ENCODE measurements at places on chromosomes 12 and 14.

- no peak for DNase-seq
Observed at GRCh38 chr12:108752387-108752786, 21.1 kb upstream of the CORO1C start.

DNA sequence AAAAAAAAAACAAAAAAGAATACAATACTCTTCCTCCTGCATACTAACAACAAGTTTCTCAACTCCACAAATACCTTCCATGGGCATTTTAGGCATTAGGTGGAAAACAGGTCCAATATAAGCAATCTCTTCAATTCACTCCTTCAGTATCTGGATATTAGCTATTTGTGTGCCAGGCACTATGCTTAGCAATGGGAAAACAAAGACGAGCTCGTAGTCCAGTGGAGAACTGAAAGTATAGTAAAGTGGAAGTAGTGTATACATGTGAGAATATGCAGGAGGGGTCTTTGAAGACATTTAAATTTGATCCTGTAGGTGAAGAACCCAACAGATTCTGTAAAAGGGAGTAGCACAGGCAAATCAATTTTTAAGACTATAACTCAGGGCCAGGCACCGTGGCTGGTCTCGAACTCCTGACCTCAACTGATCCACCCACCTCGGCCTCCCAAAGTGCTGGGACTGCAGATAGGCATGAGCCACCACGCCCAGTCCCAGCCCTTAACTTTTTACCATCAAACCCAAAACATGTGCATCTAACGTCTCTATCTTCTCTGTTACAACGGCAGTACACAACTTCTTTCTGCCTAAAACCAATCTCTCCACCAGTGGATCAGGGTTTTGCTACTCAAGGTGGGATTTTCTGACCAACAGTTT is 10.6 kb downstream of the HECTD1 start:
- DNase-seq: peak; percentile 74

GRCh38 chr12:97300891-97301290 is 161.7 kb upstream of the RMST start:
- DNase-seq: no peak

DNA sequence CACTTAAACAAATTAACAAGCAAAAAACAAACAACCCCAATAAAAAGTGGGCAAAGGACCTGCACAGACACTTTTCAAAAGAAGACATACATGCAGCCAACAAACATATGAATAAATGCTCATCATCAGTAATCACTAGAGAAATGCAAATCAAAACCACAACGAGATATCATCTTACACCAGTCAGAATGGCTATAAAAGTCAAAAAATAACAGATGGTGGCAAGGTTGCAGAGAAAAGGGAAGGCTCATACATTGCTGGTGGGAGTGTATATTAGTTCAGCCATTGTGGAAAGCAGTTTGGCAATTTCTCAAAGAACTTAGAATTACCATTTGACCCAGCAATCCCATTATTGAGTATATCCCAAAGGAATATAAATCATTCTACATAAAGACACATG is 34.6 kb upstream of the NT5DC3 start:
- no peak for DNase-seq

- no peak for DNase-seq
Observed at GRCh38 chr12:131535779-131536178, 175.1 kb upstream of the SFSWAP start.

DNA sequence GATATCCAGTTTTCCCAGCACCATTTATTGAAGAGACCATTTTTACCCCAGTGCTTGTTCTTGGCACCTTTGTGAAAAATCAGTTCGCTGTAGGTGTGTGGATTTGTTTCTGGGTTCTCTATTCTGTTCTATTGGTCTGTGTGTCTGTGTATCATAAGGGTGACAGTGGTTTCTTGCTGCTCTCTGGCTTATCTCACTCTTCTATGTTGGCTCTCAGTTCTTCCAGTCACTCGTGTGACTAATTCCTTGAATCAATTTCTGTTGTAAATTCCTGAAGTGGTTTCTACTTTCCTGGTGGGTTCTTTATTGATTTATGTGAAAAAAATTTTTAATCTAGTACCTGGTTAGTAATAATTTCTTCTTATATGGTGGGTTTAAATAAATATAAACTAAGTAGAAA is 58.3 kb downstream of the OTOGL start:
- no peak for DNase-seq

GRCh38 chr14:23160924-23161522 is 22.4 kb downstream of the SLC7A8 start:
- peak; percentile 41 for DNase-seq

DNA sequence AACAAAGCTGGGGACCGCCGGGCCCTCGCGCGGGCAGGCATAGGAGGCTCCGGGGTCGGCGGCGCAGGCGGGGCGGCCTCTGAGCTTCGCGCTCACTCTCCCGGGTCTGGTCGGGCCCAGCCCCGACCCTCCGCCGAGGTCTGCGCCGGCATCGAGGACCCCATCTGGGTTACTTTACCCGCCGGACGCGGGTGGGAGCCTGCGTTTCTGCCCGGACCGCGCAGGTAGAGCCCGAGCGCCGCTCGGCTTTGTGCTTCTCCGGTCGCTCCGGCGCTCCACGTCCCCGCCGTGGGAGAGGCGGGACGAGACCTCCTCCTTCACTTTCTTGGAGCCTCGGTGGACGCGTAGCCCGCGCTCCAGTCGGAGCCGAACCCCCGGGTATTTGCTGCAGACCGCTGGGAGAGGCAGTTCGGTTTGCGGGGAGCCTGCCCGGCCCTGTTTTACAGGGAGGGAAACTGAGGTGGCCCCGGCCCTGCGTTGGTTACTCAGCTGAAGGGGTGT is 63.2 kb downstream of the FBXL14 start:
- DNase-seq: no peak

DNA sequence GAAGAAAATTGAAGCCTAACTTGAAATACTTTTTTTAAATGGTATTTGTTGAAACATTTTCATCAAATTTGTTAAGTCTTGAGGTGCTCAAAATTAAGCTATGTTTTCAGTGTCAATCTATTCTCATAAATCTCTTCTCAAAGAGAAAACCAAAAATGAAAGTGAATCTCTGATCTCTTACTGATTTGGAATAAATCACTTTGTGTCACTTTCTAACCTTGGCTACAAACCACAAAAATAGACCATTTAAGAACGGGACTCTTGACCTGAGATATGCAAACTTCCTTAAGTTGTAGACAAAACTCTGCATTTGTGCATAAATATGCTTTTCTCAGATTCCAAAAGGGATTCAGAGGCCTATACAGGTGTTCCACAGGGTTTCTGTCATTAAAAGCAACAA is 192.9 kb downstream of the SEC23A start:
- DNase-seq: no peak

GRCh38 chr14:90647473-90648005 is 168.7 kb downstream of the TTC7B start:
- DNase-seq: peak; percentile 51

DNA sequence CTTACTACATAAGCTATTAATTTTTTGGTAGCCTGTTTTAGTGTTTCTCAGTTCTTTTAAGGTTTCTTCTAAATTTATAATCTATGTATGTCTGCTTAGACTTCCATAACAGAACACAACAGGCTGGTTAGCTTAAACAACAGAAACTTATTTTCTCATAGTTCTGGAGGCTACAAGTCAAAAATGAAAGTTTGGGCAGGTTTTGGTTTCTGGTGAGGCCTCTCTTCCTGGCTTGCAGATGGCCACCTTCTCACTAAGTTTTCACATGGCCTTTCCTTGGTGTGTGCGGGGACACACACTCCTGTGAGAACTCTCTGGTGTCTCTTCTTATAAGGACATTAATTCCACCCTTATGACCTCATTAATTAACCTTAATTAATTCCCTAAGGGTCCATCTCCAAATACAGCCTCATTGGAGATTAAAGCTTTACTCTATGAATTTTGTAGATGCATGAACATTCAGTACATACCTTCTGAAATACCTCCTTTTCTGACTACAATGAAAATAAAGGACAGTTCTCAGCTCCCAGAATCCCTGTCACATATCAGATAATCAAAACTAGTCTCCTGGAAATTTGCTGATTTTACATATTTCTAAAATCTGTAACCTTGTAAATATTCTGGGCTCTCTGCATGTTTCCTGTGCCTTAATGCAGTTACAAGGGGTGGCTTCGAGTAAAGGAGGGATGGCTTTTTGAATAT is 23.2 kb upstream of the BMAL2 start:
- no peak for DNase-seq

DNA sequence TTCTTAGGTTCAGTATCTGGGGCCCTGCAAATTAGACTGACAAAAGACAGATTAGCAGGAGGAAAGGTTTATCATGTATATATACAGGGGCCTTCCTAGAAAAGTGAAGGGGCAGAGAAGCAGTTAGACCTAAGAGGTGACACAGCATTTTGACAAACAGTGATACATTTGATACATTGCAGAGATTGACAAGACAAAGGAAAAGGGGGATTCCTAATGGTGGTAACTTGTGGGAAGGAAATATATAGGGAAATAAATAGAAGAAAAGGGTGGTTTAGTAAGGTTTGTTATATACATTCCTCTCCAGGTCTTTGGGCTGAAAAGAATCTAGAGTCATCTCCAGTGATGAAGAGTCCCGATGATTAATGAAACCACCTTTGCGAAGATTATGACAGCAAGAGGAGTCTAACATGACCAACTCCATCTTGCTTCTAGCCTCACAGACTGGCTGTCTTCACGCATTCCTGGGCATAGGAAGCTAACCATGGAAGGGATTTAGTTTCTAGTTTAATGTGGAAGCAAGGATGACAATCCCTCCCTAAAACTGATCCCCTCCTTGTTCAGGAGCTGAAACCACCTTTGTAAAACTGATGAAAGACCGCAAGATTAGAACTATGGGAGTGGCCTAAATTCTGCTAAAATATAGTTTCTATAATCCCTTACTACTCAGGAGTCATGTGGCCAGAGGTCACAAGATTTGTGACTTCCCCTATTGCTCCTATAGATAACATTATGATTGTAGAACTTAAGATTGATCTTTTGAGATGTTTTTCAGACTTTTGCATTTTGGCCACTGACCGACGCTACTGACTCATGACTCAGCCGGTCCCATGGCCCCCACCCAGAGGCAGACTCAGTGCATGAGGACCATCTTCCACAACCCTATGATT is 31.1 kb upstream of the CPM start:
- no peak for DNase-seq

- no peak for DNase-seq
Observed at GRCh38 chr14:86518298-86518697, 988.4 kb downstream of the FLRT2 start.

- DNase-seq: no peak
Observed at GRCh38 chr12:32444895-32445294, 45.5 kb downstream of the FGD4 start.

DNA sequence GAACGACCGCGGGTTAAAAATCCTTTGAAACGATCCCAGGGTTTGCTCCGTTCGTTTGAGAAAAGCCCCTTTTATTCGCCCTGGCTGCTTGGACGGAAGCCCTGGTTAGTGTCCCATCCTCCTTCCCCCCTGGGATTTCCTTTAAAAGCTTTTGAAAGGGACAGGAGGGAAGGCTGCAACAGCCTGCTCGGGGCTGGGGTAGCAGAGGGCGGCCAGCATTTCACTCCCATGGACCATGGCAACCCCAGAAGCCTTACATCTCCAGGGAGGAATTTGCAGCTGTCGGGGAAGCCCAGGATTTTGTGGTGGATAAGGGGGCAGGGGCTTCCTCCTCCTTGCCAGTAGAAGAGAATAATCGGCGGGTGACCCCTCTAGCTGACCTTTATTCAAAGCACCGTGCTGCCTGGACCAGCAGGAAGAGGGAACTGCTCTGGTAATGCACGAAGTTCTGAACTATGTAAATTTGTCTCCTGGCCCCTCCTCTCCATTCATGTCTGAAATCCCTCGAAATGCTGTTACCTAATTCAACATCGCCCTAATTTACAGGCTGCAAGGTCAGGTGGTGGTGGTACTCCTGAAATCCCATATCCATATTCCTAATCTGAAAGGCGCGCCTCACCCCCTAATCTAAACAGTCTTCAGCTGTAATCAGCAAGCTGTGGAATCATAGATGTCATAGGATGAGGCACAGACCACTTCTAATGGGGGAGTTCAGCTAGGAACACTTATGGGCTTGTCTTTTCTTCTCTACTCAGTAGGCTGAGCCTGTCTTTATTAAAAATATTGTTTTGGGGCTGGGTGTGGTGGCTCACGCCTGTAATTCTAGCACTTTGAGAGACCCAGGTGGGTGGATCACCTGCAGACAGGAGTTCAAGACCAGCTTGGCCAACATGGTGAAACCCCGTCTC is 1.0 kb upstream of the CLIP1 start:
- peak; percentile 37 for DNase-seq

DNA sequence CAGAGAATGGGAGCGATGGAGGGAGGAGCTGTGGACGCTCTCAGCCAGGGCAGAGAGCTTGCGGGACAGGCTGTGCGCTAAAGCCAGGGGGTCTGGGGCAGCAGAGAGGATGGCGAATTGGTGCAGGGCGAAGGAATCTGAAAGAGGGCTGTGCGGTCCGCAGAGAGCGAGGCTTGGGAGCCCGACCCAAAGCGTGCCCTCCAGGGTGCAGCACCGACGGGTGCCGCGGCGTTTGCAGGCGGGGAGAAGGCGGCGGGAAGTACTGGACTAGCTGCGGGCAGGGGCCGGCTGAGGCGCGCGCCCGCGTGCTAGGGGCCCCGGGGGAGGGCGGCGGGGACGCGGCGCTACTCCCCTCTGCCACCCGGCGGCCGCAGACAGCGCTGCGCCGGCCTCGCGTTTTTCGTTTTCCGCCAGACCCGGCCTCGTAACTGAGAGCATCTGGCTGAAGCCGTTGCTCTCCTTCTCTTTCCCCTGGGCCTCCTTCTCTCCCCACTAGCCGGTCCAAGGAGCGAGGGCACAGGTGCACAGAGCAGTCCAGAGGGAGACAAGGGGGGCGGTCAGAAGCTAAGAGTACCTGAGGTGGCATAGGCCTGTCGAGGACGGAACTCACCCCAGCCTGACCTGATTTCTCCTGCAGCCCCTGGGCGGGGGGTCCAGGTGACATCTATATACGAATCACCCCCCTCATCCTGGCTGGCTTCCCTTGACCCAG is 24.9 kb downstream of the SLC6A12 start:
- peak; percentile 87 for DNase-seq

GRCh38 chr12:38926501-38926900 is 21.1 kb upstream of the CPNE8 start:
- DNase-seq: no peak

GRCh38 chr12:118500299-118500698 is 123.9 kb downstream of the SUDS3 start:
- DNase-seq: no peak

GRCh38 chr12:8890313-8891085 is 23.8 kb upstream of the PHC1 start:
- DNase-seq: peak; percentile 87

DNA sequence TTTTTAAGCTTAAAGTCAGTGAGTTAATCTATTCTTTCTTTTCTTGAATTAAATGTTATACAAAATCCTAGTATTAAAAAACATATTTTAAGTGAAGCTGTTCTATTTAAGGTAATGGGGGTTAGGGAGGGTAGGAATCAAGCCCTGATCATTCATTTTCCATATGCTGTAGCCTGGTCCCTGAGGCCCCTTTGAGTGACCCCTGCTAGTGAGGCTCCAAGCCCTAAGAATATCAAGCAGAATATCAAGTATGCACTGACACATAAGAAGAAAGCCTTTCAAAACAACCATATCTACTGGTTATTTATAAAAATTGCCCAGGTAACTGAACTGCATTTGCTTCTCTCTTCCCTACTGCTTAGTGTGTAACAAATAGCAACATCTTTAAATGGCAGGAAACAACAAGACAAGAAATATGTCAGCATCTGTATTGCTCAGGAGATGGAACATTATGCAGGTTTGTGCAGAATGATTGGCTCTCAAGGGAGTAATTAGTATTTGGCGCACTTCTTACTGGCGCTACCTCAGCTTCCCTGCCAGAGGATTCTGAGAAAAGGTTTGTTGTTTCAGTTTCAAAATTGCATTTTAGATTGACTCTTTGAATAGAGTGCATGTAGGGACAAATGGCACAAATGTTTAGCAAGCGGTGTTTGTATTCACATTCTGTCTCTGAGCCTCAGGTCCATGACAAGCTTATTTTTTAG is 223.0 kb downstream of the DUSP6 start:
- no peak for DNase-seq
